ENCODE measurements at places on chromosomes 4 and X.

- DNase-seq: no peak
These were observed 245.6 kb upstream of the NEIL3 start for GRCh38 chr4:177064116-177064515.

- DNase-seq: no peak
These were observed 65.5 kb upstream of the TRIM2 start for GRCh38 chr4:153138736-153139135.

- no peak for DNase-seq
These were observed 175.6 kb downstream of the PPP3CA start for GRCh38 chr4:101171747-101172146.

- no peak for DNase-seq
These were observed 23.2 kb upstream of the GPM6B start for GRCh38 chrX:13840121-13840520.

DNA sequence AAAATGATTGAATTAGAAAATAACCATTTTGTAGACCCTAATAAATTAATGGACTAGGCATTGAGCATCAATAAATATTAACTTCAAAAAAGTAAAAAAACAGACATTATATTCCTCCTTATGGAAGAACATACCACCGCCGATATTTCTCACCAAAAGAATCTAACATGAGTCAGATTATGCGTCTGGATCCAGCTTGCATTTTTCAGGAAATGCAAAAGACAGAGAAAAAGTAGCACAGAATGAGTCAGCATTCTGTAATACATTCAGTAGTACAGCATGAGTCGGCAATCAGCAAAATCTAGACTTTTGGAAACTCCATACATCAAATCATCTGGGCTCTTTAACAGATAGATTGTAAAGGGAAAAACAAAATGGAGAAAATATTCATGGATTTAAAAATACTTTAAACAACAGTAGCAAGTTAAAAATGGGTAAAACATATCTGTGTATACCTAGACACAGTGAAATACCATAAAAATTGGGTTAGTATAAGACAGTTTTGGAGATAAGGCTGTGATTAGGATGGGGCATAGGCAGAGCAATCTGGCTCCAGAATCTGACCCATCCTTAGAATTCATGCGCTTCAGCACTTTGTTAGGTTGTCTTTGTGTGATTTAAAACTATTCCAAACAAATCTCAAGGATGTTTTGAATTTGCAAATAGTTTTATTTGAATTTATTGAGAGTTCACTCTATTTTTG, 633.0 kb upstream of the FAM241A start:
- no peak for DNase-seq

DNA sequence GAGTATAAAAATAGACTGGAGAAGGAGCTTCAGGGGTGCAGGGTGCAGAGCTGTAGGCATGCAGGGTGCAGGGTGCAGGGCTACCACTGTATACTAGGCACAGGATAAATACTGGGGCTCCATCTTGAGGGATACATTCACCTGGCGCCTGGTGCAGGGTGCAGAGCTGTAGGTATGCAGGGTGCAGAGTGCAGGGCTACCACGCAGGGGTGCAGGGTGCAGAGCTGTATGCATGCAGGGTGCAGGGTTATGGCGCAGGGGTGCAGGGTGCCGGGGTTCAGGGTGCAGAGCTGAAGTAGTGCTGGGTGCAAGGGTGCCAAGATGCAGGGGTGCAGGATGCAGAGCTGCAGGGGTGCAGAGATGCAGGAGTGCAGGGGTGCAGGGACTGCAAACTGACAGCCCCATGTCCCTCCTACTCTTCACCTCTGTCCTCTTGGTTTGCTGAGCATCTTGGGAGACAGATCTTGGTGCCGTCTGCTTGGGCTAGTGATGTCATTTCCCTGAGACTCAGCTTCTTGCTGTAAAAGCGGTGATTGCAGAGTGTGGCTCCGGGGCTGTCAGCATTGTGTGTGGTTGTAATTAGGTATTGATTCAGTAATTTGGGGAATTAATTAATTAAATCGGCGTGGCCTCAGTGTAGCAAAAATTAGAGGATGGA, 91.2 kb downstream of the ADRA2C start:
- no peak for DNase-seq

GRCh38 chrX:39716802-39717540, 380.8 kb downstream of the BCOR start:
- DNase-seq: no peak

All from stimulated activated CD4-positive, alpha-beta T cell treated with anti-CD3 and anti-CD28 coated beads, Interleukin-4, amount 100 ng/mL, for 1 hour (primary cell).